ENCODE measurements at places on chromosomes 12 and 14. TPM values are rescaled to one million over a fixed set of nuclear protein-coding genes. Genes with fewer than 3 reads are reported as not detected.

GRCh38 chr14:69487226-69487625 lies 2.7 kb downstream of the PLEKHD1 start:
- no peak for DNase-seq

DNA sequence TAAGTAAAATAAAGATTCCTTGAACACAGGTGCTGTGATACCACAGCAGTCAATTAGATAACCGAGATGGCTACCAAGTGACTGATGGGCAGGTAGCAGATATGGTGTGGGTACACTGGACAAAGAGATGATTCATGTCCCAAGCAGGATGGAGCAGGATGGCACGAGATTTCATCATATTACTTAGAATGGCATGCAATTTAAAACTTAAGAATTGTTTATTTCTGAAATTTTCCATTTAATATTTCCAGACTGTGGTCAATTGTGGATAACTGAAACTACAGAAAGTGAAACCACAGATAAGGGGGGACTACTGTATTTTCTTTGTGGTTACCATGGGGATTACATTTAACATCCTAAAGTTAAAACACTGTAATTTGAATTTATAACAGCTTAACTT lies 7.5 kb upstream of the ZFP36L1 start:
- DNase-seq = no peak

- no peak for DNase-seq
These were observed 241.7 kb downstream of the CEP128 start for GRCh38 chr14:80699861-80700260.

- no peak for DNase-seq
These were observed 21.4 kb downstream of the ABCB9 start for GRCh38 chr12:122944605-122945592.

The KRT2 gene
- total RNA-seq = not detected

The METTL25 gene
- 9.3 TPM for total RNA-seq

The DBX2 gene
- total RNA-seq = not detected

GRCh38 chr12:92208613-92209121 lies 63.0 kb upstream of the BTG1 start:
- peak; percentile 24 for DNase-seq

The C1S gene
- 4.8 TPM for total RNA-seq

The TBC1D30 gene
- total RNA-seq = 0.27 TPM

The LRRC10 gene
- total RNA-seq = not detected

- DNase-seq = no peak
These were observed 141.3 kb downstream of the TSPAN9 start for GRCh38 chr12:3218228-3219171.

The ALG10B gene
- total RNA-seq = 23.2 TPM

The OLR1 gene
- not detected for total RNA-seq

DNA sequence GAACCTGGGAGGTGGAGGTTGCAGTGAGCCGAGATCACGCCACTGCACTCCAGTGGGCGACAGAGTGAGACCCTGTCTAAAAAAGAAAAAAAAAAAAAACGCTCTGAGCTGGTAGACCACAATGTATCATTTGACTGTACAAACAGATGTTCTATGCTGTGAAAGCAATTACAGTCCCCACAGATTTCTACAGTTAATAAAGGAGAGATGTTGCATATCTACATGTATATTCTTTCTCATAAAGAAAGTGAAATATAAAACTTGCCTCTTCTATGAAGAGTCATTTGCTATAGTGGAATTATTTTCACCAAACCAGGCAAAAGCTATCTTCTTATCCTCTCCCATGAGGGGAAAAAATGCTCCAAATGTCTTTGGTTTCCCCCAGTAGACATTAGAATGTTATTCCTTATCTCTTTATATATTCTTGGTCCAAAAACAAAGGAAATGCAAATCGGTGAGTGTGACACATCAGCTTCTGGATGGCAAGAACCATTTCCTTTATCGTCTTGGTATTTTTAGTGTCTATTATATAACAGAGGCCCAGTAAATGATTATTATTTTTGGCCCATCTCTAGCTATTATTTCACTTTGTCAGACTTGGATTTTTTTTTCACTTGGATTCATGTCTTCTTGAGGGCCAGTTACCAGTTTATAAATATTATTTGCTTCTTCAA lies 230.4 kb downstream of the SSPN start:
- DNase-seq = no peak

GRCh38 chr14:65223636-65224035 lies 121.3 kb upstream of the MAX start:
- DNase-seq = no peak

DNA sequence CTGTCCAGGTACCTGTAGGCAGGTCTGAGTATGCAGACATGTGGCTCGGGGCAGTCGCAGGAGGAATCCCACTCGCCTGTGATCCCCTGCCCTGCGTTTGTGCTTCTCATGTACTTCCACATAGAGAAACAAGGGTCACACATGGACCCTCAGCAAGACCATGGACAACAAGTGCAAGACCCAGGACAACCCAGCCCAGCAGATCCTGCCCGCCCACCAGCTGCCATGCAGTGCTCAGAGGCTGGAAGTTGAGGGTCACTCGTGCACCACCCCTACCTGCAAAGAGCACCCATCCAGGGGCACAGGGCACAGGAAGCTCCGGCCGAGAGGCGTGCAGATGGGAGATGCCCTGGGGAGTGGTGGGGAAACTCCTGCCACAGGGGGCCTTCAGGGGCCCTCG lies 67.5 kb upstream of the C14orf180 start:
- DNase-seq = no peak

DNA sequence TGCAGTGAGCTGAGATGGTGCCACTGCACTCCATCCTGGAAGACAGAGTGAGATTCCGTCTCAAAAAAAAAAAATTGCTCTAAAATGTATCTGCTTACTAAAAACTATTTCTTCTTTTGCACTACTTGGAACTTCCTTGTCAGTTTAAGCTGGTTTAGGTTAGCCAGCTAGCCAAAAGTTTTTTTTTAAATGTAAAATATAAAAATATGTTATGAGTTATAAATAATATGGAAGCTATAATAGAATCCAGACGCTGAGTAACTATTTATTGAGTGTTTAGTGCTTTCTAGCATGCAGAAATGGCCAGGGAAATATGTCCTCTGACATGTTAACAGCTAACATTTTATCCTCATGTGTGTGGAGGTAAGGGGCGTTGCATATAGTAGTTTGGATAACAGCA lies 85.6 kb downstream of the PLEKHA5 start:
- no peak for DNase-seq

The SRRM4 gene
- not detected for total RNA-seq

- DNase-seq = no peak
These were observed 486.9 kb downstream of the SOX5 start for GRCh38 chr12:23462546-23462945.

- no peak for DNase-seq
These were observed 31.9 kb upstream of the DUSP6 start for GRCh38 chr12:89384050-89384758.

DNA sequence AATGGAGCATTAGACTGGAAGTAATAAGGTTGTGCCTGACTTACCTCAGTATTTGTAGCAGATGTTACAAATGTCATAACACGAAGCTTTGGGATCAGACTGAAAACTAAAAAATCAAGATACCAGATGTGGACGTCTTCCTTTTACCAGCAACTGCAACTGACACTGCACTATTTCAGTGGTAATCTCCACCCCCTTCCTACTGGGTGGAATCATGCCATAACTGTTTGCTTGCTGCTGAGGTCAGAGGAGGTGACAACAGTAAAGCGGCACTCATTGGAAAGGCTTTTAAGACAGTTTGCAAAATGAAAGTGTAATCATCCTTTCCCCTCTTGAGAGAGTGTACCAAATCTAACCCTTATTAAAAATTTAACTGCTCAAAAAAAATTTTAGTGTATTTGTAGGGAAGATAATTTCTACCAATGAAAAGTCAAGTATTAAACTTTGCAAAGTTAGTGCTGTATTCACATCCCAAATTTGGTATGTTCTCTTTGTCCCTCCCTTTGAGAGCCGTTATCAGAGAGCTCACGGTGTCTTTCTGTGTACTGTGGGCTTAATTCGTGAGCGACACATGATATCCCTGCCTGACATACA lies 420.7 kb downstream of the NPAS3 start:
- no peak for DNase-seq

GRCh38 chr12:92961949-92962348 lies 32.9 kb upstream of the EEA1 start:
- DNase-seq = no peak

DNA sequence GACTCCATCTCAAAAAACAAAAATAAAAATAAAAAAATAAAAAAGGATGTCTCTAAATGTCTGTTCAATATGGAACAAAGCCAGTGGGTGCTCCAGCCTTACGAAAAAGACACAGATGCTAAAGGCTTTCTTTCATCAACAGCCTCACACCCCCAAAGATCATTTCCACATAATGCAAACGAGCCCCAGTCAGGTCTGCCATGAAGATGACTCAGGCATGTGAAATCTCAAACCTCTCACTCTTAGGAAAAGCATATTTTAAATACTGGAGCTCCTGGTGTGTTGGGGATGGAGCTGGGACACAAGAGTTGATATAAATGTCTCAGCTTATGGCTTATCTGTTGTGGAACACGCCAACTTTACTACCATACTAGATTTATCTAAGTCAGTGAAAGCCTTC lies 49.9 kb upstream of the PLXNC1 start:
- DNase-seq = no peak

GRCh38 chr14:63877550-63877939 lies 24.7 kb downstream of the SYNE2 start:
- DNase-seq = no peak

DNA sequence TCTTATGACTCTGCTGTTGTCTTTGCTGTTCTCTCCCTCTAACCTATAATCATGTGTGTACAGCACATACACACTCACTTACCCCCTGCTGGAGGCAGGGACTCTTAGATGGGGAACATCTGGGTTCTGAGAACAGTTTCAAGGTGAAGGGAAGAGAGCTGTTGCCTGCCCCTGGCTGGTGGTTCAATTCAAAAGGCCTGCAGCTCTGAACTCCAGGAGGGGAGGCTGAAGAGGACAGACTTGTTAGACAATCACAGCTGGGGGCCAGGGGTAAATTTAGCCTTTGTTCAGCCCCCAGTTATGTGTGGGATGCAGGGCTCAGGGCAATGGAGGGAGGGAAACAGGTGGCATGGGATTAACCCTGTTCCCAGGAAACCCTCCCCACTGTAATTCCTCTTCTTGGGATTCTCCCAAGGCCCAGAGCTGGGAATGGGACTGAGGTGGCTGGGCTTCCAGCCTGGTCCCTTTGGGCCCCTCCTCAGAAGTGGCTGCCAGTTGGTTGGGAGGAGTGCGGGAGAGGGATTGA lies 1.9 kb downstream of the MYL6B start:
- DNase-seq = no peak

The CNTN1 gene
- total RNA-seq = not detected

The GPX2 gene
- not detected for total RNA-seq

DNA sequence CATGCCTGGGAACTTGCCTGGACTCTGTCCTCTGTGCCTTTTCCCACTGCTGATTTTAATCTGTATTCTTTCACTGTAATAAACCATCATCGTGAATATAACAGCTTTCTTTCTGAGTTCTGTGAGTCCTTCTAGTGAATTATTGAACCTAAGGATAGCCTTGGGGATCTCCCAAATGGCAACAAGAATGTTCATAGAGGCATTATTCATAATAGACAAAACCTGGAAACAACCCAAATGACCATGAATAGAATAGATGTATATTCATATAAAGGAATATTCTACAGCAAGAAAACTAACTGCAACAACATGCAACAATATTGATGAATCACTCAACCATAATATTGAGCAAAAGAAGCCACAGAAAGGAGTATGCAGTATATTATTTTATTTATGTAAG lies 44.7 kb upstream of the CEP83 start:
- no peak for DNase-seq

- no peak for DNase-seq
These were observed 5.5 kb downstream of the CSRNP2 start for GRCh38 chr12:51077930-51078329.

DNA sequence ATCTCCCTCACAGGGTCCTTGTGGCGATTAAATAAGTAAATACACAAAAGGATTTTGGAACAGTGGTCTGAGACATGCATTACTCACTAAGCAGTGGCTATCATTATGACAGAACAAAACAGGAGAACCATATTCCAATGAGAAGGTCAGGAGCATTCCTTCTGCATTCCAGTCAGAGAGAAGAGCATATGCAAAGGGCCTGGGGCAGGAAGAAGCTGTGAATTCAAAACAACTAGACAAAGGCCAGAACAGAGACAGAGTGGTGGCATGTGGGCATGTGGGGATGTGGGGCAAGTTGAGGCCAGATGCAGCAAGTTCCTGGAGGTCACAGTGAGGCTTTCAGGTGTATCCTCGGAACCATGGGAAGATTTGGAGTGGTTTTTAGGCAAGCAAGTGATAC lies 70.1 kb upstream of the VRK1 start:
- DNase-seq = no peak

The DYNC1H1 gene
- total RNA-seq = 465 TPM

The HOTAIR gene
- not detected for total RNA-seq

The CEBPE gene
- 0.41 TPM for total RNA-seq

The REC8 gene
- total RNA-seq = 36.4 TPM

Measured in activated naive CD4-positive, alpha-beta T cell treated with anti-CD3 and anti-CD28 coated beads, Interleukin-2, amount 50 U/mL, for 72 hours (primary cell).